ENCODE measurements at places on chromosomes 7 and 10. TPM values are rescaled to one million over a fixed set of nuclear protein-coding genes. Genes with fewer than 3 reads are reported as not detected.

CALHM3 gene
- not detected for total RNA-seq

SPDYE18 gene
- 0.94 TPM for total RNA-seq

BAIAP2L1 gene
- total RNA-seq, result 2.4 TPM

PNLIPRP1 gene
- total RNA-seq, result not detected

NOS3 gene
- total RNA-seq, result 63.9 TPM

PANK1 gene
- 11.1 TPM for total RNA-seq

SP8 gene
- total RNA-seq, result not detected

VWDE gene
- total RNA-seq, result 7.3 TPM

AEBP1 gene
- 65.0 TPM for total RNA-seq

Data from left cardiac atrium (tissue), 4 donors.